ENCODE measurements at places on chromosomes 11 and 22. TPM values are rescaled to one million over a fixed set of nuclear protein-coding genes. Genes with fewer than 3 reads are reported as not detected.
A peak's percentile ranks its signal among the peaks of the same experiment; 100 is the strongest.

Gene CEND1
- total RNA-seq: 0.94 TPM

DNA sequence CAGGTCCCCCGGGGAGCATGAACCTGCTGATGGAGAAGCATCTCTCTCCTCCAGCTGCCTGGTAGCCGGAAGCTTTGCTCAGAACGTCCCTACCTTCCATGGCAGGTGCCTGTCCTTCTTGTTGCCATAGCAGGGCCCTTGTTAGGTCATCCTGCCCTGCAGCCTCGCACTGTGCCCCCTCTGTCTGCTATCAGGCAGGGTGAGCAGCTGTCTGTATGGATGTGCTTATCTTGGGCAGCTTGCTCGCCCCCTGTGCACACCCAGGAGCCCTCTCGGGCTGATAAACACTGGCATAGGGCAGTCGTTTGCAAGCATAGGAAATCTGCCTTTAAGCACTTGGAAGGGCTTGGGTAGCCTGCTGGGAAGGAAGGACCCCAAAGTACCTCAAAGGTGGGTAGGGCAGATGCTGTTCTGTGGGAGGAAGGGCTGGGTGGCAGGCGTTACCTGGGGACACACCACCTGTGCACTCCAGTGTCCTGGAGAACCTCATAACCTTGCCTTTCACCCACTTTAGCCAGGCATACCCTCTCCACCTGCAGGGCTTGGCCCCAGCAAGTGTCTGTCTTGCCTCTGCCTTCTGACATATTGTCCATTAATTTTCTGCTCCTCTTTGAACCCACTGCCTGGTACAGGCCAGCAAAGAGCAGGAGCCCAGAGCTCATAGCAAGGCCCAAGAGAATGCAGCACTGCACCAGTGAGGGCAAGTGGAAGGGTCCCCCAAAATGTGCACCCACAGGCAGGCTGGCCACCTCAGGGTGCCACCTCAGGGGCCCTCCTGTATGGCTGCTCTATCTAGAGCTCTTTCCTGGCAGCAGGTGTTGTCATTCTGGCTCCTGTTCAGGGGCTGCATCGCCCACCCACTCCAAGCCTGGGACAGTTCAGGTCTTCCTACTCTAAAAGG, 8.0 kb upstream of the COMT start:
- no peak for DNase-seq

Gene ROBO3
- 12.6 TPM for total RNA-seq

DNA sequence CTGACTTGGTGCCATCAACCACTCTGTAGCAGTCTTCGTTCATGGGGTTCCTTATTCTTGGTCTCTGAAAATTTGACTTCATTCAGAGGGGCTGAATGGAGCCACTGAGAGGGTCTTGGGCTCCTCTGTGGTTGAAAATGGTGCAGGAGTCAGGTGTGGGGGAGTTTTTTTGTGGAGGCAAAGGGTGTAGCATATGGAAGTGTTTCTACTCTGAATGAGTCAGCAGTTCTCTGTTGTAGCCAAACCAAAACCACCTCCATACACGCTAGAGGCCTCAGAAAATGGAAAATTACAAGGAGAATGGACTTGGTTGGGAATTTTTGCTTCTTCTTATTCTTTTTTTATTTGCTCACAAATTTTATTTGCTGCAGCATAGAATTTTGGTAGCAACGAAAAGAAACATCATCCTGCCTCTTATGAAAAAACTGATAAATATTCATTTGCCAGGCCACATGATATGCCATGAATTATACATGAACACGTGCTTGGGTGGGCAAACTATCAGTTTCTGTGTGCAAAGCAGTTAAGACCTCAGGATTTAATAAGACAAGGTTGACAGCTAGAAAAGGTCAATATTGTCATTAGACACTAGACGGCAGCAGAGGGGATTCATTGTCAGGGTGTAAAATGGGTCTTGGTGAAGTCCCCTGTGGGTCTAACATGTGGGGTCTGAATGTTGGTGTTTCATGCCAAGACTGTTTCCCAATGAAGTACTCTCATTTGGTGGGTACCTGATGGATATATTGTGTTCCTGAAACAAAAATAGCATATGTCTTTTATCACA, 111.7 kb downstream of the MYO18B start:
- DNase-seq: peak; percentile 13

- no peak for DNase-seq
Observed at GRCh38 chr11:61102667-61103571, 630 bp downstream of the CD5 start.

Gene ABCG4
- total RNA-seq: 0.24 TPM

Gene OR4C3
- not detected for total RNA-seq

DNA sequence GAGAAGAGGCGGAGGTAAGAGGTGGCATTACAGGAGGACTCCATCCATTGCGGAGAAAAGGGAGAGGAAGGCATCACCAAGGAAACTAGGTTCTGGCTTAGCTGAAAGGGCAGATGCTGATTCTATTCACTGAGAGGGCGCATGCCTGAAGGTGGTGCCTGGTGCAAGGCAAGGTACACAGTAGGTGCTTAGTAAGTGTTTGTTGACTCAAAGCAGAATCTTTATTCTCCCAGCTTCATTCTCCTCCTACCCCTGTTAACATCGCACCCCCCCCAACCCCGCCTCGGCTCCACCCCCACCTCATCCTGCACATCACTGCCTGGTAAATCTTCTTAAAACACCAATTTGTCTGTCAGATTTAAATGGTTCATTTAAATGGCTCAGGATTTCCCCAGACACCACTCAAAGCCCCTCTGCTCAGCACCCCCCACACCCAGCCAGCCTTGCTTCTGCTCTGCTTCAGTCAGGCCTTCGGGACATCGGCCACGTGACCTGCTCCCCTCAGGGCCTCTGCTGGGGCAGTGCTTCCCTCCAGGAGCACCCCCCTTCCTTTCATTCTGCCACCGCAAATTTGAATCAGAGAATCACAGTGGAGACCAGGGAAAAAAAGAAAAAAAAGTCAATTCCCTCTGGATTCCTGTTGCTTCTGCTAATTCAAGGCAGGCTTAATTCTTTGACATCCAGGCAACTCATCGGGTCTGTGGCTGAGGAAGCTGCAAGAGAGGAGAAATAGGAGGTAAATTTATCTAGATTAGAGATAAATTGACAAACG, 17.8 kb upstream of the RCN1 start:
- DNase-seq: peak; percentile 87

GRCh38 chr22:46079861-46080821, 70.2 kb upstream of the PPARA start:
- DNase-seq: no peak

Gene EFEMP2
- 9.2 TPM for total RNA-seq

GRCh38 chr11:87284306-87284705, 246.6 kb downstream of the TMEM135 start:
- DNase-seq: no peak

Gene MS4A4A
- total RNA-seq: not detected

- no peak for DNase-seq
Observed at GRCh38 chr11:86069408-86070101, 671 bp upstream of the PICALM start.

GRCh38 chr11:65766535-65766934, 14.2 kb downstream of the AP5B1 start:
- no peak for DNase-seq

DNA sequence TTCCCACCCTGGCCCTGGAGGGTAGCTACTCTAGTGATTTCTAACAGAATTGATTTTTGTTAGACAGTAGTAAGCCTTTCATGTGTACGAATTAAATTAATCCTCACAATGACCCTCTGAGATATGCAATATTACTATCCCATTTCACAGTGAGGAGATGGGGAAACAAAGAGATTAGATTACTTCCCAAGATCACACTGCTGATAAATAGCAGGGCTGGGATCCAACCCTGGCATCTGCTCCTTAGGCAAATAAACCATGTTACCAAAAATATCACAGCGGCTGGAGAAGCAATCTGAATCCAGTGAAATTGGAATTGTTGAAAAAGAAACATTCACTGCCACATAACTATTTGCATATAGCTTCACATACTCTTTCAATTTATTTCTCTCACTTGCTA, 12.8 kb upstream of the CAVIN3 start:
- DNase-seq: no peak

Gene P4HA3
- total RNA-seq: not detected

Gene OR51B5
- 0.22 TPM for total RNA-seq

DNA sequence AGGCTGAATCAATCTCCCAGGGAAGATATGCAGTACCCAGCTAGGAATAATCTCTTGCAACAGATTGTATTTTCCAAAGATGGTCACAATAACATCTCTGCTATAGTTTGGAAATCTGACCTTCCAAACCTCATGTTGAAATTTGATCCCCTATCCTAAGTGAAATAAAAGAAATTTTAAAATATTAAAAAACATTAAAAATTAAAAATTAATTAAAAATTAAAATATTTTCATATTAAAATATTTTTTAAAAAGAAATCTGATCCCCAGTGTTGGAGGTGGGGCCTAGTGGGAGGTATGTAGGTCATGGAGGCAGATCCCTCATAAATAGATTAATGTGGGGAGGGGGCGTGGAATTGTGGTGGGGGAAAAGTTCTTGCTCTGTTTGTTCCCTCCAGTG, 79.7 kb downstream of the FAM168A start:
- DNase-seq: no peak

Gene FDXACB1
- 4.0 TPM for total RNA-seq

Gene OR52A1
- not detected for total RNA-seq

Measured in neural progenitor cell (in vitro differentiated cells).